Activated T-helper 1 cell treated with Interleukin-2 at 50 U/mL for 16 hours (primary cell): ENCODE measurements at places on chromosomes 7 and 10.
A peak's percentile ranks its signal among the peaks of the same experiment; 100 is the strongest.

- DNase-seq: peak; percentile 53
Measured at GRCh38 chr7:74061840-74062539, 21.6 kb upstream of the LIMK1 start.

- DNase-seq: no peak
Measured at GRCh38 chr7:95470452-95470851, 15.3 kb upstream of the ASB4 start.

- no peak for DNase-seq
Measured at GRCh38 chr10:32600317-32600716, 154.4 kb downstream of the CCDC7 start.

DNA sequence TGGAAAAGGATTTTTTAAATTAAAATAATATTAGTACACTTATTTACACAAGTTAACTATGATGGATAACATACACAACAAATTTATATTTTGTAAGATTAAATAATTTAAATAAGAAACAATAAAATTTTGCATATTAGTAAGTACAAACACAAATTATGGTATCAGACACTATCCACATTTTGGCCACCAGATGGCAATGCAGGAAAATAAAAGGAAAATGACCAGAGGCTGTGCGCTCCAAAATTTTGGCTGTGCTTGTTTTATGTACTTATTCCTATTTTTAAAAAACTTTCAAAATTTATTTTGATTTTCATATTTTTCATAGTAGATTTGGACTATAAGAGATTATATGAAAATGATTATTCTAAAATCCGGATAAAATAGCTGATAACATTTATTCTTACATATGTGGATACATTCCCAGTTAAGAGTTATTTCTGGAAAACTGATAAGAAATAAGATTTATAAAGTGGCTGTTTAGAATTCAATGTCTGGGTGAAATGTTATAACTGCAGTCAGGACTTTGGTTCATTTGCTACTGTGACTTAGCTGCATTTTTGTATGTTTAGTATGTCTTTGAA lies 274.7 kb upstream of the HGF start:
- no peak for DNase-seq

DNA sequence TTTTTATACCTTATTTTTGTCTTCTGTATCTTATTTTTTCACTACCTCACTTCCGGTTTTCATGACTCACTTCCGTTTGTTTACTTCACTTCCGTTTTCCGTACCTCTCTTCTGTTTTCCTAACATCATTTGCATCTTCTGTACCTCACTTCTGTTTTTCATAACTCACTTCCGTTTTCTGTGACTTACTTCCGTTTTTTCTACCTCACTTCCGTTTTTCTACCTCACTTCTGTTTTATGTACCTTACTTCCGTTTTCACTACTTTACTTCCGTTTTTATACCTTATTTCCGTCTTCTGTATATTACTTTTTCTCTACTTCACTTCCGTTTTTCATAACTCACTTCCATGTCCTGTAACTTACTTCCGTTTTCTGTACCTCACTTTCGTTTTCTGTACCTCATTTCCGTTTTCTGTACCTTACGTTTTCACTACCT lies 492.5 kb upstream of the AKR1E2 start:
- no peak for DNase-seq

GRCh38 chr7:138608275-138608674 lies 92.9 kb downstream of the SVOPL start:
- DNase-seq: no peak

DNA sequence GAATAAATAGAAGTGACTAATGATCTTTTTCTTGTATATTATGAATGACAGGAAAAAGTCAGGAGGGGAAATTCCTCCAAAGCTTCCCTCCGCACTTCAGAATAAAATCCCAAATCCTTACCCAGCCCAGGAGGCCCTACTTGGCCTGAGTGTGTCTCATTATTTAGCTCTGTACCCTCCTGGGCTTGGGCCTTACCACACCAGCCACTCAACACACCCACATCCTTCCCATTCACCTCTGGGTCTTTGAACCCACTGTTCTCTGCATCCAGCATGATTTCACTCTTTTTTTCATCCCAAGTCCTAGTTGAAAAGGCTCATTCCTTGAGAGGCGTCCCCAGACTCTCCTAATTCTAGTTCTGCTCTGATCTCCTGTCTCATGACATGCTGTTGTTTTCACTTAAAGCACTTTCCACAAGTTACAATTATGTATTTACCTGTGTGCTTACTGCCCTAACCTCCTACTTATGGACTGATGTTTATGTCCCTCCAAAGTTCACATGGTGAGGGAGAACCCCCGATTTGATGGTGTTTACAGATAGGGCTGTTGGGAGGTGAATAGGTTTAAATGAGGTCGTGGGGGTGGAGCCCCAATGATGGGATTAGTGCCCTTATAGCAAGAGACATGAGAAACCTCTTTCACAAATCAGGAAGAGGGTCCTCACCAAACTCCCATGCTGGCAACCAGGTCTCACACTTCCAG lies 6.4 kb downstream of the NOD1 start:
- DNase-seq: no peak

DNA sequence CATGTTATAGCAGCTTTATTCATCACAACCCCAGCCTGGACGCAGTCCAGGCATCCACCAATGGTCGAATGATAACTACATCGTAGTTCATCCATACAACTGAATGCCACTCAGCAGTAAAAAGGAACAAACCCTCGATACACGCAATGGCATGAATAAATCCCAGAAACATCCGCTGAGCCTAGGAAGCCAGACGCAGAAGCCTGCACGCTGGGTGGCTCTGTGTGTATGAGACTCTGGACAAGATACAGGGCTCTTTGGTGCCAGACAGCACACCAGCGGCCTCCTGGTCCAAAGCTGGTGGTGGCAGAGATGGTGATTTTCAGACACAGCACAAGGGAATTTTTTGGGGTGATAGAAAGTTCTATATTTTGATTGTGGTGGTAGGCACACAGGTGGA lies 10.0 kb upstream of the CRYGN start:
- no peak for DNase-seq

DNA sequence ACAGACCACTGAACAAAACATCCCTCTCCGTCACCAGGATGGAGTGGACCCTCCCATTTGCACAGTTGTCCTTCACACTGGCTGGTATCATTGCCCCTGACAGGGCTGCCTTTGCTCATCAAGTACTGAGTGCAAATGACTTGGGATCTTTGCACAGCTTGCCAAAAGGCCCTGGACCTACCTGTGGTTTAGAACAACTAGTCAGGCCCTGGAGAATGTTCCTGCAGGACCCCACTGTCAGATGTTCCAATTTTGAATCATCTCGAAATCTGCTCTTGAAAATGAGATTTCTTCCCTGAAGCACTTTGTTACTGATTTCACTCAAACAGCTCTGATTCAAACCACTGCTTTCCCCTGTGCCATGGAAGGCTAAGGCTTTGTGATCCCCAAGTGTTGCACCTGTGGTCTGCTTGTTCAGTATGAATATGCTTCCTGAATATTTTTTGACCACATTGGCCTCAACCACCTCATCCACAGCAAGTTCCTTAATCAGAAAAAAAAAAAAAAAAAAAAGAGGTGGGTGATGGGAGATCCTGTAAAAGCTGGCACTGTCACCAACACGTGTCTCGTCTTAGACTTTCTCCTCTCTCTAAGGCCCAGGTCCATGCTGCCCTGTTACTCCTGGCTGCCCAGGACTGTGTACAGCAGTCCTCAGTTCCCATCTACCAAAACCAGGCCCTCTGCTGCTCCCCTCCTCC lies 2.7 kb upstream of the AOAH start:
- no peak for DNase-seq

DNA sequence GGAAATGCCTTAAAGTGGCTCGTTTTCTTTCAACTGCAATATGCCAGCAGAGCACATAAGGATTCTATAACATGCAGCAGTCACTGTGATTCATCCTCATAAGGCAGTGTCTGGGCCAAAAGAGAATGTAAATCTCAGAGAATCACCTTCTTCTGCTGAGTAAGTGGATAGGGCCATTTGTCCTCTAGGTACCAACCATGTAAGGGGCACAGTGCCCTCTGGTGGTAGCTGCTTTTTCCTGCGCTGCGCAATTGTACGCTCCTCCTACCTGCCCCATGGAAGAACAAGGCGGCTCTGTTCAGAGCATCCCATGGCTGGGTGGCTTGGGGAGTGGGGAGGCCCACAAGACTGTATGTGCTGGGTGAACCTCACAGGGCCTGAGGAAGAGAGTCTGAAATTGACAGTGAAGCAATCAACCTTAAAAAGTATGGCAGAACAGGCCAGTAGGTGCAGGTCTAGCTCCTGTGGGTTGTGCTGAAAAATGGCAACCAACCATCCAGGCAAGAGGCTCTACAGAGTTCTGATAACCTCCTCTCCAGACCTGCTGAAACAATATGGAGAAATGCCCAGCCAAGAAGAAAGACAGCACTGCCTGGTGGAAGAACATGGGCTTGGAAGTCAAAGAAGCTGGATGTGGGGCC lies 78.6 kb upstream of the C10orf90 start:
- no peak for DNase-seq

DNA sequence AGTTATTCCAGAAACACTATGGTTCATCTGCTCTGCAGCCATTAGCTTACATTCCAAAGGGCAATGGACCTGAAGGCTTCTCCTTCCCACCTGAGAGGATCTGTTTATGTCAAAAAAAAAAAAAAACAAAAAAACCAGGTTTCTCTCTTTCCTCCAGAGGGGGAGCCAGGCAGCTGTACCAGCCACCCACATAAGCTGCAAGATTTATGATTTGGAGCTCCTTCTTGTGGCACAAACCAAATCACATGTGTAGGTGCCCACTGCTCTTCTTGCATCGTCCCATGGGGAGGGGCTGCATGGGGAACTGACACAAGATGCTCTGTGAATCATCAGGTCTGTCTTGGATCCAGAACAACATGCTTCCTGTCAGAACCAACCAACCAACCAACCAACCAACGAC lies 231.6 kb upstream of the IGFBP3 start:
- DNase-seq: no peak

DNA sequence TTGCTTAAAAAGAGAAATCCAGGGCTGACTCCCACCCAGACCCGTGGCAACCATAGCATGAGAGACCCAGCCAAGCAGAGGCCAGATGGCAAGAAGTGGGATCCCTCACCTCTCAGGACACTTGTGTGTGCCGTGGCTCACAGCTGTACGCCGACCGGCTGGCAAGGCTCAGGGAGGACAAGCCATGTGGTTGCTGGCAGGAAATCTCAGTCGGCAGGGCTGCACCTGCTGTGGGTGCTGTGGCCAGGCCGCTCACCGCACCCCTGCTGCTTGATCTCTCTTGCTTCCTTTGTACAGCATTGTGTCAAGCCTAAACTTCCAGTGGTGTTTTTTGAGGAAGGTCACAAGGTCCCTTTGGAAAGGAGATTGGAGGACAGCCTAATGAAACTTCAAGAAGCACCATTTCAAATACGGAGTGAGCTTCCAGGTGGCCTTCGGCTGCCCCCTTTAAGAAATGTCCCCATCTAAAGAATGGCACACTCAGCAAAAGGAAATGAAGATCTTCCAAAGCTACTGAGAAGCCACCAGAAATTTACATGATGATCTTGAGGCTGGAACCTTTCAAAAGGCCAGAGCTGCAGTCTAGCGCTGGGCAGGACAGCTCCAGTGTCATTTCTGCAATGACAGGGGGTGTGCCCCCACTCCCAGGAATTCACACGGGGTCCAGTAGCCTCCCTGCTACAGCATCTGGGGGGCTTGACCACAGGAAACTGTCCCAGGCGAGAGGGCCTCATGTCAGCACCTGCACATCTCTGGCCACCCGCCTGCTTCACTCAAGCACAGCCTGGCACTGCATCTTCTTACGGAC lies 409.0 kb upstream of the MGMT start:
- DNase-seq: no peak

DNA sequence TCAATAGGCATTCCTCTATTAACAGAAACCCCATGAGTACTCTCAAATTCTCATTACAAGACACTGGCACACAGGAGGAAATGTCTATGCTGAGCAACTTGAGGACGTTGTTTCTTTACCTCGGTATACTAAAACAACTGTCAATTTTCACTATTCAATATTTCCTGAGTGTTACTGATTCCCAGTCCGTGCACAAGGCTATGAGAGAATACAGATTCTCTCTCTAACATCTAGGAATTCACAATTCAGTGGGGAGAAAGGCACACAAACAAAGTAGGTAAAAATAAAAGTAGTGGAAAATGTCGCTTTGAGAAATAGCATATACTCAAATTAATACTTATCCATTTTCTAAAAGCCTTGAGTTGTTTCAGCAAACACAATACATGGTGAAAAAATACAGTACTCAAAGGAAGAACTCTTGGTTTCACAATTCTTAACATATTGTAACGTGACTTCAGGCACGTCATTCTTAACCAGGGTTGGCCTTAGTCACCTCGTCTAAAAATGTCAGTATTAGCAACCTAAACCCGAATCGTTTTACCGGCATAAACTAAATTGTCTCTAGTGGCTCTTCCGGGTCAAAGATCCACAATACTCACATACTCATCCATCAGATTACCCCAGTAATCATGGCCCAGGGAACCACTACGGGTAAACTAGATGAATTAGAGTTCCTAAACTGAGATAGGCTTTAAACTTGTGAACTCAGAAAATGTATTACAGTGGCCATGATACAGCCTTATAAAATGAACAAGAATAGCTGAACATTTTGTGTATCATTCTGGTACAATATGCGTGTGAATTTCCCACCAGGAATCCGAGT lies 1.5 kb downstream of the IPMK start:
- no peak for DNase-seq

DNA sequence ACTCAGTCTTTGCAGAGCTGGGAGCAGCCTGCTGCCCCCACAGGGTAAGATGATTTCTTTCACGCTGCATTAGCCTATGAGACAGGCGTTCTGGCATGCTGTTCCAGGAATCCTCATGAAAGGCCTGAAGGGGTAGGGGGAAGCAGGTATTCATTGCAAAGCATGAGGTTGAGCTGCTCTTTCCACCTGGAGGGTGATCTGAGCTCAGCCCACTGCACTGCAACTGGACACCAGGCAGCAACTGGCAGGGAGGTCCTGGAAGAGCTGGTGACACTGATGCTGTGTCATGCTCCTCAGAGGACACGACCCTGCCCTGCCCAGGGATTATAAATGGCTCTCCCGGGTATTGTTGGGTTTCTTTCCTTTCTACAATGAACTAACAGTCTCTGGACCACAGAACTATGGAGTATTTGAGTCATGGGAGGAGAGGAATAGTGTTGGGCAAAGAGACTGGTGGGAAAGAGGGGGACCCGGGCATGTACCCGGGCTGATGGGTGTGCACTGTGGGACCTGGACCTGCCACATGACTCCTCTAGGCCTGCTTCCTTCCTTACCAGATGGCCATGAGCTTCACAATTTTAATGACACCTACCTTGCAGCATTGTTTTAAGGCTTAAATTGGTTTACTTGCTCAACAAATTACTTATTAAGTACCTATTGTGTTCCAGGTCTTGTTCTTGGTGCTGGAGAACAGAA lies 24.3 kb downstream of the SLC25A28 start:
- DNase-seq: no peak

- peak; percentile 22 for DNase-seq
Measured at GRCh38 chr7:50164559-50165170, 71.6 kb upstream of the ZPBP start.
